ENCODE measurements at places on chromosomes 1 and 21. TPM values are rescaled to one million over a fixed set of nuclear protein-coding genes. Genes with fewer than 3 reads are reported as not detected.
A peak's percentile ranks its signal among the peaks of the same experiment; 100 is the strongest.

DNA sequence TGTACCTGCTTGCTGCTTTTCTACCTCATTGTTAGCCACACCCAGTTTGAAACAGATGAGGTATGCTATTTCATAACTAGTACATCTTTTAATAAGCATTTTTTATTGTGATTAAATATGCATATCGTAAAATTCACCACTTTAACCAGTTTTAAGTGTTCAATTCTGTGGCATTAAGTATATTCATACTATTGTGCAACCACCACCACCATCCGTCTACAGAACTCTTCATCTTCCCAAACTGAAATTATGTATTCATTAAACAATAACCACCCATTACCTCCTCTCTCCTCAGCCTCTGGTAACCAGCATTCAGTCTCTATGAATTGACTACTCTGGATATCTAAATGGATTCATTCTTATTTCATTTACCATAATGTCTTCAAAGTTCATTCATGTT, 20.1 kb downstream of the DR1 start:
- DNase-seq = no peak

GRCh38 chr1:3698660-3699408, 46.5 kb downstream of the TP73 start:
- no peak for DNase-seq

The LCE2A gene
- not detected for total RNA-seq

GRCh38 chr1:76770979-76771378, 96.3 kb upstream of the ST6GALNAC5 start:
- no peak for DNase-seq

GRCh38 chr1:205925736-205926135, 17.5 kb downstream of the SLC26A9 start:
- DNase-seq = no peak

The FAAH gene
- total RNA-seq = 6.8 TPM

DNA sequence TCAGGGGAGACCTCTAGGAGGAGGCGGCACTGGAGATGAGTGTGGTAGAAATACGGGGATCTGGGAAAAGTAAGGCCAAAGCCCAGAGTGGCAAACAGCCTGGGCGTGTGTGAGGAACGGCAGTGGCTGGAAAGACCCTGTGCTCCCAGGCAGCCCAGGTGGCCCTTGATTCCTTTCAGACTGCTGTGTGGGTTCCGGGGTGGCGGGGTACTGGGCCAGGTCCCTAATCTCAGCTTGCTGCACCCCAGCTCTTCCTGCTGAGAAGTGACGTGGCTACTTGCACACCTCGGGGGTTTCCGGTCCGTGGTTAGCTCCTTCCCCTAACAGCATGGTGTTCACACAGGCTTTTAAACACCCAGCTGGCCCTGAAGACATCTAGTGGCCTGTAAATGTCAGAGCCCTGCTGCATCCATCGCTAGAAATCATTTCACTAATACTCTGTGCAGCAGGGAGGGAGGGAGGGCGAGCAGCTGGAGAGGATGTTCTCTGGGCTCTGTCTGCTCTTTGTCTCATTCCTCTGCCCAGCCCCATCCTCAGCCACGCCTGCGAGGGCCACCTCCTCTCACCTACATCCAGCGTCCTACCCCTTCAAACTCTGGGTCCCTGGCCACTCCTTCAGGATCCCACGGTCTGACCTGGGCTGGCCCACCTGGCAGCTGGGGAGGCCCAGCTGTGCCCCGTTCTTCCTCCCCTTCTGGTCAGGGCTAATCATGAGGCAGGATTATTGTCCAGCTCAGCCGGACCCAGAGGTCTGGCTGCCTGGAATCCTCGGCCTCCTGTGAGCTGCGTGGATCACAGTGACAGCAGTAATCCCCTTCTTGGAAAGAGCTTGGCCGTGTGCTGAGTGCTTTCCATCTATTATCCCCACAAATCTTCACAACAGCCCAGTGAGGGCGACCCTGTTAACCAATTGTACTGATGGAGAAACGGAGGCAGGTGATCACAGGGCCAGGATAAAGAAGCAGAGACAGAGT, 7.2 kb downstream of the ZDHHC18 start:
- peak; percentile 97 for DNase-seq

DNA sequence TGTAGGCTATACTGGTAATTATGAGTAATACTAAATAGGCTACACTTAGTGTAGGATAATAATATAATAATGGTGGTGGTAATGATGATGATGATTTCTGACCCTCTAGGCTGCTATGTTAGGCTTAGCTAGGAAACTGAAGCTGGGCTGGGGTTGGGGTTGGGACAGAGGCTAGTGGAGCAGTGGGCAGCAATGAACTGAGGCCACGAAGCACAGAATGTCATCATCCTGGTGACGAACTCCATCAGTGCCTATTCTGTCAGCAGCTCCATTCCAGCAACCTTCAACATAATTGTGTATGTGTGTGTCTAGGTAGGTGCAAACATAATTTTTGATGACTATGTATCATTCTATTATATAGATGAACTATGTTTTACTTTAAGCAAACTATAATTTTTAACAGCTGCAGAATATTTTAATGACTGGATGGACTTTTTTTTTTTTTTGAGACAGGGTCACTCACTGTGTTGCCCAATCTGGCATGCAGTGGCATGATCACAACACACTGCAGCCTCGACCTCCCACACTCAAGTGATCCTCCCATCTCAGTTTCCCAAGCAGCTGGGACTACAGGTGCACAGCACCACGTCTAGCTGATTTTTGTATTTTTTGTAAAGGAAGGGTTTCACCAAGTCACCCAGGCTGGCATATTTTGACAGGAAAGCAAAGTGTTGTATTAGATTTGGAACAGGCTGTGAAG, 12.9 kb upstream of the CLIC4 start:
- no peak for DNase-seq

DNA sequence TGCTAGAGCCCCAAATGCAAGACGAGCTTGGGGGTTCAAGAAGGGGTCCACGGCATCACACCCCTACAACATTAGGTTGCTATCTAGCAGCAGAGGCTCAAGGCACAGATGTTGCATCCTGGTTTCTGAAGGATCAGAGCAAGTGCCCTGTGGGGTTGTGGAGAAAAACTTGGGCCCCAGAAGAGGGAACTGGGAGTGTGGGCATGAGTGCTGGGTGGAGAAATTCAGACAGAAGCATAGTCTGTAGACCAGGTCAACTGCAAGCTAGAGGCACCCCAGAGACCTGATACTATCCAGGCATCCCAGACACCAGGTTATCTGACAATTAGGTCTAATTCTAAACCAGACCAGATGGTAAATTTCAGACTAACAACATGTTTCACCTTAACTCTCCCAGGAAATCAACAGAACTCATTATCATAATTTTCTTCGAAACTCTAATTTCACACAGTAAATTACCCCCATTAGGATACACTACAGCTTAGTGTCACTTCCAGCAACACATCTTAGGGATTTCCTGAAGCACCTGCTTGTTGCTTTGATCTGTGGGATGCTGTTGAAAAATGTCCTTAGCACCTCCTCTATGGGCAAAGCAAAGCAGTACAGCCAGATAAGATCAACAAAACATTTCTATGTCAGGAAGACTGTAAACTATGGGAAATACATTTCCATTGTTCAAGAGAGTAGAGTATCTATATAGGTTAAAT, 179.3 kb downstream of the VAV3 start:
- no peak for DNase-seq

GRCh38 chr1:47644212-47644573, 206.3 kb downstream of the FOXD2 start:
- DNase-seq = no peak

The CFAP45 gene
- total RNA-seq = 1.5 TPM

The KHDRBS1 gene
- total RNA-seq = 175 TPM

GRCh38 chr1:114082867-114083585, 70.6 kb downstream of the SYT6 start:
- DNase-seq = no peak

DNA sequence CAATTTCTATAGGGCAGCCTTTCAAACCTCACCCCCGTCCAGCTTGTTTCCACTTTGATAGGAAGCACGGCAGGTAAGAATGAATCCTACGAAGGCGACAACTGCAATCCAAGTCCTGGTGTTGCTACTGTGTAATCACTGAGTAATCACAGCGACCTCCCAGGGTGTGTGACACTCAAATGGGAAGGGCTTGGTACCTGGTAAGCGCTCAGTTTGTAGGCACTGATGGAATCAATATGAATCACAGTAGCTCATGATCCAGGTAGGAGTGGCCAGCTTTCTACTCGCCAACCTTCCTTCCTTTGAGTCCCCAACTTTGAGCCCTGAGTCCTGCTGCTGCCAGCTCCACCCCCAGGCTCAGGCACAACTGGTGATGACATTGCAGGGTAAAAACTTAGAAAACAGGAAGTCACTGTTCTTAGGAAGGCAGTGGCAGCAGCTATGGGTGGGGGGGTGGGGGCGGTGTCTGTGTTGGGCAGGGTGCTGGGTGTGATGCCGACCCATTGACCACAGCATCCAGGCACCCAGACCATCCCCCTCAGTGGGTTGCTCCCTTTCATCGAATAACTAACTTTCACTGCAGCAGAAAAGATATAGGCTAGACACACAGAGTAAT, 70.7 kb downstream of the CD247 start:
- DNase-seq = peak; percentile 92

The TINAGL1 gene
- total RNA-seq = not detected

Data from activated CD4-positive, alpha-beta T cell treated with anti-CD3 and anti-CD28 coated beads, Interleukin-2, amount 10 ng/mL, durations not matched to agents 24 days and 14 days (primary cell).